GM23338 (cell line): ENCODE measurements at places on chromosomes 11 and 22. TPM values are rescaled to one million over a fixed set of nuclear protein-coding genes. Genes with fewer than 3 reads are reported as not detected.

The FERMT3 gene
- 0.43 and 1.5 TPM in 2 replicates for total RNA-seq

The TUBA8 gene
- total RNA-seq = 0.31 TPM in 1 of 2 replicates, not detected in the other

The PDGFB gene
- total RNA-seq = 5.2 and 8.0 TPM in 2 replicates

The OTOG gene
- 0.52 and 0.78 TPM in 2 replicates for total RNA-seq

The MICALL1 gene
- 33.1 and 34.8 TPM in 2 replicates for total RNA-seq

The OR5A2 gene
- not detected in 2 replicates for total RNA-seq
